Stimulated activated CD8-positive, alpha-beta memory T cell treated with anti-CD3 and anti-CD28 coated beads, Interleukin-7, amount 100 ng/mL, for 4 hours (primary cell): ENCODE measurements at places on chromosomes 5 and 9.

GRCh38 chr5:82522897-82523296 lies 244.7 kb upstream of the RPS23 start:
- DNase-seq, result no peak

DNA sequence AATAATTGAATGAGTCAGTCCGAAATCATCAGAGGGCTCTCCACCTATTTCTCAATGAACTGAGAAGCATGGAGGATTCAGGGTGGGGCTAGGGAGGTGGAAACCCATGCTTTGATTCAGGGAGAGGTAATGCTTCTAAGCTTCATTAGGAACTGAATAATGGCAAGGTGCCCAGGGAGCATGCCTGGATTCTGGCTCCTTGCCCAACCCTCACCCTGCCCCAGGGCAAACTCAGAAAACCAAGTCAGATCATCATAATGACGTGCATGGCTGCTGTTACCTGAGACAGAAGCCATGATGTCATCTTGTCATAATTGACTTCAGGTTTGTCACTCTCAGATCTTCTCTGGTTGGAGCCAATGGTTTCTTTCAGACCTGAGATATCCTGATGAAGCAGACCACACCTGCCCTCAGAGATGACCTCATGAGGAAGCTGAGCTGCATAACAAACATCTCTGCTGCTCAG lies 199.6 kb downstream of the SYK start:
- DNase-seq, result no peak

- no peak for DNase-seq
These were observed 165.0 kb downstream of the DROSHA start for GRCh38 chr5:31366941-31367340.

GRCh38 chr5:53569453-53569852 lies 9.0 kb downstream of the NDUFS4 start:
- no peak for DNase-seq

DNA sequence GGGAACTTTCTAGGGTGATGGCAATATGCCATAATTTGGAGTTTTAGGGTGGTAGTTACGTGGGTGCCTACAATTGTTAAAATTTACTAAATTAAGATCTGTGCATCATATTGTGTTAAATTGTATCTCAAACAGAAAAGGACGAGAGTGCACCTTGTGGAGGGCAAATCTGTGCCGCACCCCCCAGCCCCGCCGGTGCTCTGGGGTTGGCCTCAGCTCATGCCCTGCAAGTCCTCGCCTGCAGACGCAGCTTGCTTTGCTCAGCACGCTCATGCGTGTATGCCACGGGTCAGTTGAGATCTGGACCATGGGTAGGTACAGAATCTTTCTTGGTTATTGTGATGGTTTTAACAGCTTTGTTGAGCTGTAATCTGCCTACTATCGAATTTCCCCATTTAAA lies 33.7 kb upstream of the FCN1 start:
- DNase-seq, result no peak

DNA sequence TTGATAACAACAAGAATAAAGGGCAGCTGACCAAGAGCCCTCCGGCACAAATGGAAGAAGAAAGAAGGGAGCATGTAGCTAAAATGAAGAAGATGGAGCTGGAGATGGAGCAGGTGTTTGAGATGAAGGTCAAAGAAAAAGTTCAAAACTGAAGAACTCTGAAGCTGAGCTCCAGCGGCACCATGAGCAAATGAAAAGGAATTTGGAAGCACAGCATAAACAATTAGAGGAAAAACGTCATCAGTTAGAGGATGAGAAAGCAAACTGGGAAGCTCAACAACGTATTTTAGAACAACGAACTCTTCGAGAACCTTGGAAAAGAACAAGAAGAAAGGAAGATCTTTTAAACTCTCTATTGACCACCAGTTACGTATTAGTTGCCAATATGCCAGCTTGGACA lies 100.9 kb downstream of the GABBR2 start:
- DNase-seq, result no peak

- no peak for DNase-seq
These were observed 41.9 kb downstream of the TNFAIP8 start for GRCh38 chr5:119397518-119398380.
